ENCODE measurements at places on chromosomes 5 and 9.
A peak's percentile ranks its signal among the peaks of the same experiment; 100 is the strongest.

DNA sequence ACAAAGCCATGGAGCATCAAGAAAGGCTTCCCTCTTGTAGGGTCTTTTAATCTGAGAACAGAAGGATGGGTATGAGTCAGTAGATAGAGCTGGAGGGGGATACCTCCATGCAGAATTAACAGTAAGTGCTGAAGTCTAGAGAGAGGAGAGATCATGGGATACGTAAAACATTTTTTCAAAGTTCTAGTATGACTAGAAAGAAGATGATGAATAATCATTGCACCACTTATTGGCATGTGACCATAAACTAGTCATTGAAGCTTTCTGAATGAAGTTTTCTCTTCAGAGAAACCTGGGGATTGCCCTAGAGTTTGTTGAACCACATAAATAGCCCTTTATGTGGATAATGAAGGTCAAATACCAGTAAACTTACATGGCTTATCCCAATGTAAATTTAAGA is 48.6 kb upstream of the PTPRD start:
- no peak for DNase-seq

- DNase-seq = peak; percentile 12
Measured at GRCh38 chr9:69822116-69822750, 1.6 kb downstream of the CFAP95 start.

GRCh38 chr5:123401320-123401719 is 21.9 kb downstream of the CEP120 start:
- DNase-seq = no peak

DNA sequence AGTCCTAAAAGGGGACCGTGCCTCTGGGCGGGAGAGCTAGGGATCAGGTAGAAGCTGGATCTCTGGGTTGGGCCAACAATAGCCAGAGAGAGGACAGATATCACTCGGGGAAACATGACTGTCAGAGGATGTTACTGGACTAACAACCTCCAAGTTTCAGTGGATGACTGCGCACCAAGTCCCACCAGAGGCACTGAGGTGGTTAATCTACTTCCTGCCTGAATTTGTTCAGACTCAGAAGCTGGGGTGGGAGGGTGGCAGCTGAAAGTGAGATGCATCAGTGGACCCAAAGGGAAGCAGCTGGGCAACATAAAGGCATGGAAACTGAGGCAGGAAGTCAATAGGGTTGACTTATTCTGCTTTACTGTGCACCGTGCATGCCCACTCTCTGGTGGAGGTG is 130.1 kb upstream of the SLC44A1 start:
- DNase-seq = no peak

DNA sequence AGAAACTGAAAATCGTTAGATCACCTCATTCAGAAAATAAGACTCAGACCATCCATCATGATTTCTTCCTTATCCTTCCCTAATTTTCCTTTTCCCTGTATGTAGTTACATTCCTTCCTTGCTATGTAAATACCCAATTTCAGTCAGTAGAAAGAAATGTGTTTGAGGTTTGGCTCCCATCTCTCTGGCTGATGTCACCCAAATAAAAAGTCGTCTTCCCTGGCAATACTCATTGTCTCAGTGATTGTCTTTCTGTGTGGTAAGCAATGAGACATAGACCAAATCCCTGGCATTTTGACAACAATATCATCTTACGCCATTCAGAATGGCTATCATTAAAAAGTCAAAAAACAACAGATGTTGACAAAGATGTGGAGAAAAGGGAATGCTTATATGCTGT is 303.9 kb upstream of the EDIL3 start:
- peak; percentile 29 for DNase-seq

- DNase-seq = no peak
Measured at GRCh38 chr5:27083449-27084415, 45.3 kb upstream of the CDH9 start.

- DNase-seq = no peak
Measured at GRCh38 chr5:6043491-6044310, 334.6 kb downstream of the MED10 start.

DNA sequence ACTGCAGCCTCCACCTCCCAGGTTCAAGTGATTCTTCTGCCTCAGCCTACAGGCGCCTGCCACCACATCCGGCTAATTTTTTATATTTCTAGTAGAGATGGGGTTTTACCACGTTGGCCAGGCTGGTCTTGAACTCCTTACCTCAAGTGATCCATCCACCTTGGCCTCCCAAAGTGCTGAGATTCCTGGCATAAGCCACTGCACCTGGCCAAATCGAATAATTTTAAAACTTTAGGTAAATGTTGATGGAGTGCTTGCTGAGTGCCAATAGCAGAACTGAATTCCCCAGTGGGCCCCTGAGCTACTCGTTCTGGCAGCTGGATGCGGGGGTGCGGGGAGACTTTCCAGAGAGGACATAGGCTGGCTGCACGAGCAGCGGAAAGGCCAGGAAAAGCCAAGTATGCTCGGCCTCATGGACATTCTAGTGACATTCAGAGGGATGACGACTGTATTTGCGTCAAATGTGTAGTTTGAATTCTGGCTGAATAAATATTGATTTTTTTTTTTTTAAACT is 16.8 kb downstream of the TRAF2 start:
- no peak for DNase-seq

GRCh38 chr9:95018099-95018936 is 291.8 kb downstream of the AOPEP start:
- peak; percentile 66 for DNase-seq

DNA sequence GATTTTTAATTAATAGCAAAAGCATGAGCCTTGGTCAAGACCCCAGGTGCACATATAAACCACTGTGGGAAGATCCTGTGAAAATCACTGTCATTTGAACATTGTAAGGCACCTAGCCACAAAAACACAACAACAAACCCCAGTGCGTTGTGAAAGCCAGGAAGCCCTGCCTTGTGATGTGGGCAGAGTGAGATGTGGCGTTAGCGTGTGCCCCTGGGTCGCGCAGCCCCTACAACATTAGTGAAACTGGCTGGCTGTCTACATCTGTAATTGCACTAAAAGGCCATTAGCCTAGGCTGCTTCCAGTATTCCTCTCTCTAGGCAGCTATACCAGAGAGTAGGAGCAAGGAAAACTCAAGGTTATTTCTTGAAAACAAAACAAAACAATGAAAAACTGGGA is 21.1 kb upstream of the PDZD2 start:
- DNase-seq = no peak

- peak; percentile 64 for DNase-seq
Measured at GRCh38 chr5:169100735-169101075, 200.2 kb downstream of the SLIT3 start.

DNA sequence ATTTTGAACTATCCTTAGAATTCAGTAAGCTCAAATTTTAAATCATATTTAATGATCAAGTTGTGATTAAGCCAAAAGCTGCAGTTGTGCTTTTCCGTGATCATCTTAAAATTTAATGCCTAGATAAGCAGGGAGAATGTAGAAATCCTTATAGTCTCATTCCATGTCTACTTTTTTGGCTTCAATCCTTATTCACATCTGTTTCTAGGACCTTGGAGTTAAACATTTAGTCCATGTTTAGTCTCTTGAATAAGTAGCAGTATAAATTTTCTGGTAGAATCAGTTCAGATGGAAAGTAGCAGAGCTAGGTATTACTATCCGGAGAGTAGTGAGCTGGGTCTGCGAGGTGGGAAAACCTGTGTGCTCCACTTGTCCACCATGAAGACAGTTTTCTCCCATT is 59.3 kb upstream of the RIOK2 start:
- no peak for DNase-seq

- no peak for DNase-seq
Measured at GRCh38 chr9:33320230-33320567, 29.9 kb downstream of the NFX1 start.

DNA sequence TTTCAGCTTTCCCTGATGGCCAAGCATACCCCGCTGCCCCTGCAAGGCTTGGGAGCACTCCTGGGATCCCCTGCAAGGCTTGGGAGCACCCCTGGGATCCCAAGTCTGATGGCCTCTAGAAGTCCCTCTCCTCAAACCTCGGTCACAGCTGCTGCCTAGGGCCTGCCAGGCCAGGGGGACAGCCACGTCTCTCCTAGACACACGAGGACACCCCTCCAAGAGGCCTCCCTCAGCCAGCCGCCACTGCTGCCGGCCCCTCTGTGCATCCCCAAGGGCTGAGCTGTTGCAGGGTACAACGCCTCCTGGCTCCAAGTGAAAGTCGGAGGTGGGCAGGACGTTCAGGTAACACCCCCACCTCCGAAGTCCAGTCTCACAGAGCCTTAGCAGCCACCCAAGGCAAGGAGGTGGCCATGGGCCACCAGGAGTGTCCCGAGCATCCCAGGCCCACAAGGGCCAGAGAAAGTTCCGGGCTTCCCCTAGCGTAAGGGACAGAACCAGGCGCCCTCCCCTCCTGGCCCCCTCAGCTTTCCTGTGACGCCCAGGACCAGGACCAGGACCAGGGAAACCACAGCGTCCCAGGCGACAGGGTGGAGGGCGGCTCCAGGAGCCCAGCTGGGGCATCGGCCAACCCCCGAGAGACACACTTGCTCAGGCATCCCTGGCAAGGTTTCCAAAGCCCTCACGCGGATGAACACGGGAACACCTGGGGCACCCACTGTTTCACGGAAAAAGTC is 17.3 kb upstream of the SLC12A7 start:
- no peak for DNase-seq

DNA sequence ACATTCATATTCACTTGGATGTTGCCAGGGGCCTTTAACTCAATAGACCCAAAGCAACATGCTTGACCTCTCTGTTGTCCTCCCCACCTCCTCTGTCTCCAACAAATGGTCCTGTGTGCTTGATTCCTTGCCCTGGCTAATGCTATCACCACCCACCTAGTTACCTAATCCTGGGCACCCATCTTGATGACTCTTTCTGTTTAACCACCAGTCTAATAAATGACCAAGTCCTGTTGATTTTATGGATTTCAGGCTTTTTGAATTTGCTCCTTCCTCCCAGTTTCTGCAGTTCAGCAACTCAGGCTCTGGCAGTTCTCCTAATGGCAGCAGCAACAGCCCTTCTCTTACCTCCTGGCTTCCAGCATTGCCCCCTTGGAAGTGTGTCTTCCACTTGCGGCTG is 246.3 kb upstream of the KLF4 start:
- no peak for DNase-seq

DNA sequence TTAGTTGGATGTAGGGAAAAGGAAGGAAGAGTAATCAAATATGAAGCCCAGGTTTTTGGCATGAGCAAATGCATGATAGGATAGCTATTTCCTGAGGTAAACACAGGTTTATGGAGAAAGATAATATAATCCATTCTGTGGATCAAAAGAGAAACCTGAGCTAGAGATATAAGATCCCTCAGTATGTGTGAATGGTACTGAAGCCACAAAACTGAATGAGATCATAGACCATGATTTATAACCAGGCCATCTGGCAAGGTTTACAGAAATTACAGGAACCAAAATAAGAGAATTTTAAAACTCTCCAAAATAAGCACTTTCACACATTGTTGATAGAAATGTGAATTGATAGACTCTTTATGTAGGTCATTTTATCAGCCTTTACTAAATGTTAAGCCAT is 28.7 kb upstream of the ECM2 start:
- peak; percentile 48 for DNase-seq

DNA sequence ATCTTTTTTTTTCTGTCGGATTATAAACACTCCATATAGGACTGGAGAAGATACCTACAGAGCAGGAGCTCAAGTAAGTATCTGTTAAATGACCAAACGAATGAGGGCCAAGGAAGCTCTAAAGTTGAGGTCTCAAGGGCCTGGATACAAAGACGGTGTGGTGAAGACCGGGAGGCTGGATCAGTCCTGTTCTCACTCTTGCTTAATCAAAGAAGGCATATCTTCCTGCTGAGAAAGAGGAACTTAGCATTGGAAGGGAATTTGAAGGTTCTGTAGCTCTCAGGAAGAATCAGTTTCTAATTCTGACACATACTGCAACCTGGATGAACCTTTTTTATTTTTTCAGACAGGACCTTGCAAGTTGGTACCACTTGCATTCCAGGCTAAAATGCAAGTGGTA is 28.3 kb upstream of the PAX5 start:
- no peak for DNase-seq

DNA sequence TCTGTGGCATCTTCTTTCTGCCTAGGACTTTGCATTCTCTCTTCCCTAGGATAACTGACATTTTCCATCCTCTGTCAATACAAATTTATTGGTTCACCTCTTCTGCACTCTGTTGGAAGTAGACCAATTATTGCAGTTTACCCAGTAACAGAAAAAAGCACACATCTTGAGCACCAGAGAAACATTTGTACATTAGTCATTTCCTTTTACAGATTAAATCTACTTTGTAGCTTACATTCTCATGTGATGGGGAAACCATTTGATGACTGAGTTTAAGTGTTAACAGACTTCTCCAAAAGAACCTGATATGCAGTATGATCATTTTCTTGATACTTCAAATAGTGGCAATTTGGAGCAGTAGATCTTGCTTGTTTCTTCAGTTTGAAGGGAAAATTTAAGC is 1098.8 kb downstream of the DTWD2 start:
- DNase-seq = no peak

GRCh38 chr9:112831281-112831851 is 59.3 kb downstream of the SLC46A2 start:
- peak; percentile 16 for DNase-seq

DNA sequence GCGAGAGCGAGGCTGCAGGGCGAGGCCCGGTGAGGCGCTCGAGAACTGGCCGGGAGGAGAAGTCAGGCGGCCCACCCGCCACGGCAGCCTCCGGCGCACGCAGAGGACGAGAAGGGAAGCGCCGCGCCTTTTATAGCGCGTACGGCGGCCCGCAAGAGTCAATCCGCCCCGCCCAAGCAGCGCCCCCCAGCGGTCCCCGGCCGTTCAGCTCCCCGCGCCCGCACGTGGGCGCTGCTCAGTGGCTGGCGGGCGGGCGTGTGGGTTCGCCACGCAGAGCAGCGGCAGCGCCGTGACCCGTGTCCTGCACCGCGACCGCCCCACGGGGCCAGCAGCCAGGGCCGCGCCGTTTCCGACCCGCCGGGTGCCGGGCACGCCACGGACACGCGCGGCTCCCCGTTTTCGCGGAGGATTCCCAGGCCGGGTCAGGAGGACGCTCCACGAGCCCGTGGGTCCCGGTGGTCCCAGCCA is 14.6 kb downstream of the LCN10 start:
- DNase-seq = peak; percentile 98

GRCh38 chr5:126897851-126898630 is 121.1 kb downstream of the LMNB1 start:
- no peak for DNase-seq

DNA sequence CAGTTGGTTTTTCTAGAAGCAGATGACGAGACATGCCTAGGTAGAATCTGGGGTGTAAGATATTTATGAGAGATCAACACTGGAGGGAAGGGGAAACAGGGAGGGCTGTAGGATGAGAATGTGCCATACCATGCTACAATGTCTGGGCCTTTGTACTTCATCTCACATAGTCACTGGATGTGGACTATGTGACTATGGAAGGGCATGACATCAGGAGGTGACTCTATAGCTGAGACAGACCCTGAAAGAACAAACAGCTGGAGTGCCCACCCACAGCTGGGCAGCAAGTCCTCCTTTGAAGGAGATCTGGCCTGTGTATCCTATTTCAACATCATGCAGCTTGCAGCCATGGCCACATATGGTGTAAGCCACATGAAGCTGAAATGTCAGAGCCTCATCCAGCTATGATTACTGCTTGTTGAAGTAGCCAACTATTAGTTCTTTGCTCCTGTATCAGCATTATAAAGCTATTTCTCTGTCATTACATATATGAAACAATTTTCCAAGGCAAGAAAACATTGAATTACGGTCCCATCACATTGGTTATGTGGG is 46.2 kb upstream of the KIF2A start:
- DNase-seq = no peak

Measured in GM03348 (cell line).